Fibroblast of skin of scalp (primary cell): ENCODE measurements at places on chromosomes 2 and 18.
A peak's percentile ranks its signal among the peaks of the same experiment; 100 is the strongest.

DNA sequence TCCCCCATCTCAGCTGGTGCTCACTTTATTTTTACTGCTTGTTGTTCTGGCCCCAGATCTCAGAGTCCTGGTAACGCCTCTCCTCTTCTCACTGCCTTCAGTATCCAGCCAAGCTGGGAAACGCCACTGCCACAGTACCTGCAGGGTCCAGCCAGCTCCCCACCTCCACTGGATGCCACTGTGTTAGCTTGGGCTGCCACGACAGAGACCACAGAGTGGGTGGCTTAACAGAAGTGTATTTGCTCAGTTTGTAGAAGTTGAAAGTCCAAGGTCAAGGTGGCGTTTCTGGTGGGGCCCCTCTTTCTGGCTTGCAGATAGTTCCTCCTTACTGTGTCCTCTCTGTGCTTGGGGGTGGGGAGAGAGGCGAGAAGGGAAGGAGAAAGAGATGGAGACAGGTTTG lies 107.1 kb downstream of the AGAP1 start:
- no peak for DNase-seq

DNA sequence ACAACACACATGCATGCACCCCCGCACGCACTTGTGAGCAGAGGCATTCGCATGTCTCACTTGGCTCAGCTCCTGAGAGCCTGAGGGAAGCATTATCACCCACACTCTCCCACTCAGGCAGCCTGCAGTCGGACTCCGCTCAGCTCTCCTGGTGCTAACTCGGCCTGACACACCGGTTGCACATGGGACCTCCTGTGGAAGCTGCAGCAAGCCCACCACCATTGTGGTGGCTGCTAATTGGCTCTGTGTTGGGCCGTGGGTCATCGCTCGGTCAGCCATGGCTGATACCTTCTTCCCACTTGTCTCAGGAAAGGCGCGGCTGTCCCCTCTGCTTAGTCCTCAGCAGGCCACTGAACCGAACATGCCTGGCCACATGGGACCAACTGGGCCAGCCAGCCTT lies 13.7 kb upstream of the TEX261 start:
- DNase-seq: no peak

DNA sequence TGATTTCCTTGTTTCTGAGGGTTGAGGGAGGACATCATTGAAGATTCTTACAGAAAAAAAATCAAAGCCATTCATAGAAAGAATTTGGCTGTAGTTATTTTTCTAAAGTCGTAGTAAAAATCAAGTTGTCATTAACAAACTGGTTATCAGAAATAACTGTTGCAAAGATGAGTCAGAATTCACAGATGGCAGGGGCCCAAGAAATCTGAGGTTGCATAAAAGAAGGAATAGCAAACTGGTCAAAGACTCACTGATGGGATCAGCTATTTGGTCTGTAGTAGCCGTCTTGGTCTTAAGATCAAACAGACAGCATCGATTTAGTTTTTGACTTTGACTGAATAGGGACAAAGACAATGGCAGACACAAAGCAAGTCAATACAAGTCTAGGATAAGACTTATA lies 334.3 kb downstream of the FIGN start:
- DNase-seq: peak; percentile 42

DNA sequence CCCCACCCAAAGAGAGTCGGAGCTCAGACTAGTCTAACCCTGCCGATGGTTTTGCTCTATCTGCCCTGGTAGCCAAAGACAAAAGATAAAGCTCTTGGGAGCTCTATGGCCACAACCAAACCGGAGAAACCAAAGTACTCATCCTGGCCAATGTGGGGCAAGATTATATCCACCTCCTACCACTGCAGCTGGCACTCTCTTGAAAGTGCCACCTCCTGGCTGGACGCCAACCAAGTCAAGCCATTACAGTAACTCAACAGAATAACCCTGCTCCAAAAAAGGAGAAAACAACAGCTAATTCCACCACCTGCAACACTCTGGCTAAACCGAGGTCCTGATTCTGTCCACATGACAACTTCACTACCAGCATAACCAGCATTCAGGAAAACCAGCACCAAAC lies 57.6 kb downstream of the SESTD1 start:
- DNase-seq: no peak

- peak; percentile 8 for DNase-seq
Measured at GRCh38 chr2:38935568-38936172, 46.0 kb downstream of the ARHGEF33 start.

GRCh38 chr2:200733713-200734198 lies 78.0 kb upstream of the BZW1 start:
- no peak for DNase-seq

DNA sequence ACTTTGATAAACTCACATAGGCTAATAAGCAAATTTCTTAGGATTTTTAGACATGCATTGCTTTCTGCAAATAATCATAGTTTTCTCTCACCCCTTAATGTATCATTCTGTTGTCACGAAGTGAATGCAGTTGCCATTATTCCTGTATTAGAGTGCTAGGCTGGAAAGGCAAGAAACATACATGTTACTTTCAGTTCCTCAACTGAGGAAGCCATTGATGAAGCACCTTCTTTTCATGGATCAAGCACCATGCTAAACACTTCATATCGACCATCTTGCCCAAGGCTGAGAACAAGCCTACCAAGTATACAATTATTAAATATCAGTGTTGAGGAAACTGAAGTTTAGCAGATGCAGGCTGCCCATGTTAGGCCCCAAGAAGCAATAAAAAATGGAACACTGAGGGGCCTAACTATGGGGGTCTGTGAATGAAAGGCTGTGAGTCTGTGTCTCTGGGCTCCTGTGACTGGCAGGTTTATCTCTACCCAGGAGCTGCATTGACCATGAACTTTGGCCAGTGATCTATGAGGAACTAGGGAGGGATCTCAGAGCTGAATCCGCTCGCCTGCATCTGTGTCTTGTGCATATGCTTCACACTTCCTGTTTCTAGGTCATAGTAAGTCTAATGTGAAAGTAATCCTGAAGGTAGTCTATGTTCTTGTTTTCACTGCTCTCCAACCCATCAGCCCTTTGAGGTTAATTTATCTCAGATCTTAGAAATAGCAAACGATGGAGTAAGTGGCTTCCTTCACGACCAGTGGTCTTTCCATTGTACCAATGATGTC lies 16.0 kb upstream of the TSPYL6 start:
- DNase-seq: no peak

- DNase-seq: no peak
Measured at GRCh38 chr2:7987992-7988391, 693.9 kb upstream of the ID2 start.

GRCh38 chr2:220347626-220348025 lies 720.2 kb downstream of the SLC4A3 start:
- no peak for DNase-seq
